Ascending aorta (tissue), 2 donors: ENCODE measurements at places on chromosomes 7 and 10.

GRCh38 chr7:26372704-26373103, 81.0 kb downstream of the SNX10 start:
- DNase-seq = no peak
- H3K36me3 ChIP-seq = no peaks in the 10 kb centered on the region
- no peak overlapping the region for H3K4me3 ChIP-seq
- H3K27me3 ChIP-seq = peaks cover 20% of the 10 kb centered on the region
- H3K4me1 ChIP-seq = no peaks in the 10 kb centered on the region
- no peak overlapping the region for H3K27ac ChIP-seq

DNA sequence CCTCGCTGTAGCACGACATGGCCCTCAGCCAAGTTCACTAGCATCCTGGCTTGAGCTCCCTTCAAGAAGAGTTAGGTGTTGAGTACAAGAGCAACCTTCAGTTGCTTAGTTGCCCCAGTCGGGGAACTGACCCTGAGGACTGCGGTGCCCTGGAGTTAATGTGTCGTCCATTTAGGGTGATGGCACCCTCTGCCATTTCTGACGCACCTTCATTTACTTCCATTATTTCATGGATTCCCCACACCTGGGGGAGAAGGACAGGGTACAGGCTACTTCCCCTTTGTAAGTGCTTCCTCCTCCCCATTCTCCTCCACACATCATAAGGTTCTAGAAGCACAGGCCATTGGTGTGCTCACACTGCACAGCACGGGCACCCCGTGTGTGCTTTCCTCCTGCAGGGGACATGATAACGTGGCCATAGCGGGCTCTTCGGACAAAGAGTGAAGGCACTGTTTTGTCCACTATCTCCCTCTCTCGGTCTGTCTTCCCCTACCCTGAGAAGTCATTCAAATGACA, 1.8 kb downstream of the ALOX5 start:
- peaks cover 13% of the 10 kb centered on the region for H3K4me1 ChIP-seq
- no peak for DNase-seq
- H3K36me3 ChIP-seq = no peaks in the 10 kb centered on the region
- no peaks in the 10 kb centered on the region for H3K27me3 ChIP-seq

DNA sequence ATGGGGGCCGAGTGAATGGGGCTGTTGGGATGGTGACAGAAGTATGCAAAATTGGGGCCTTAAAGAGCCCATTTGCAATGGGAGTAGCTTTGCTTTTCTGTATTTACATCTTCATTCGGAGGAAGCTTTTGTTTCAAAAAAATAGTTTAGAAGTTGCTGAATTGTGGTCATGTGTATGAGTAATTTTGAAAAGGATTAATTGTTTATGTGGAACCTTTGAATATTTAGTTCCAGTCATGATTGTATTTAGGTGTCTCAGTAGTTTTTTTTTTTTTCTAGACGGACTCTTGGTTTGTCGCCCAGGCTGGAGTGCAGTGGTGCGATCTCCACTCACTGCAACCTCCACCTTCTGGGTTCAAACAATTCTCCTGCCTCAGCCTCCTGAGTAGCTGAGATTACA, 37.2 kb downstream of the RBM33 start:
- peaks cover 33% of the 10 kb centered on the region for H3K36me3 ChIP-seq
- no peaks in the 10 kb centered on the region for H3K4me1 ChIP-seq
- H3K4me3 ChIP-seq = no peak overlapping the region
- H3K27me3 ChIP-seq = no peaks in the 10 kb centered on the region
- H3K27ac ChIP-seq = no peak overlapping the region

- no peaks in the 10 kb centered on the region for H3K36me3 ChIP-seq
- H3K27ac ChIP-seq = no peak overlapping the region
- H3K27me3 ChIP-seq = no peaks in the 10 kb centered on the region
- DNase-seq = no peak
- no peak overlapping the region for H3K4me3 ChIP-seq
Measured at GRCh38 chr10:120014031-120014430, 121.5 kb downstream of the SEC23IP start.

DNA sequence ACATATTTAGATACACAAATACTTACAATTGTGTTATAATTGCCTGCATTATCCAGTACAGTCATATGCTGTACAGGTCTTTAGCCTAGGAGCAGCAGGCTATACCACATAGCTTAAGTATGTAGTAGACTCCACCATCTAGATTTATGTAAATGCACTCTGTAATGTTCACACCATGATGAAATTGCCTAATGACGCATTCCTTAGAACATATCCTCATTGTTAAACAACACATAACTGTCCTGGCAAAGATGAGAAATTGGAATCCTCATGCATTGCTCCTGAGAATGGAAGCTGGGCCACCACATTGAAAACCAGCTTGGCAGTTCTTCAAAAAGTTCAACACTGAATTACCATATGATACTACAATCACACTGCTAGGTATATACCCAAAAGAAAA, 1002.8 kb upstream of the CELF2 start:
- DNase-seq = no peak
- no peak overlapping the region for H3K27ac ChIP-seq
- H3K4me3 ChIP-seq = no peak overlapping the region

GRCh38 chr7:123711832-123712293, 36.9 kb downstream of the WASL start:
- no peak overlapping the region for H3K4me3 ChIP-seq
- H3K27me3 ChIP-seq = no peaks in the 10 kb centered on the region
- peaks cover 21% of the 10 kb centered on the region for H3K4me1 ChIP-seq
- no peak for DNase-seq
- no peak overlapping the region for H3K27ac ChIP-seq

DNA sequence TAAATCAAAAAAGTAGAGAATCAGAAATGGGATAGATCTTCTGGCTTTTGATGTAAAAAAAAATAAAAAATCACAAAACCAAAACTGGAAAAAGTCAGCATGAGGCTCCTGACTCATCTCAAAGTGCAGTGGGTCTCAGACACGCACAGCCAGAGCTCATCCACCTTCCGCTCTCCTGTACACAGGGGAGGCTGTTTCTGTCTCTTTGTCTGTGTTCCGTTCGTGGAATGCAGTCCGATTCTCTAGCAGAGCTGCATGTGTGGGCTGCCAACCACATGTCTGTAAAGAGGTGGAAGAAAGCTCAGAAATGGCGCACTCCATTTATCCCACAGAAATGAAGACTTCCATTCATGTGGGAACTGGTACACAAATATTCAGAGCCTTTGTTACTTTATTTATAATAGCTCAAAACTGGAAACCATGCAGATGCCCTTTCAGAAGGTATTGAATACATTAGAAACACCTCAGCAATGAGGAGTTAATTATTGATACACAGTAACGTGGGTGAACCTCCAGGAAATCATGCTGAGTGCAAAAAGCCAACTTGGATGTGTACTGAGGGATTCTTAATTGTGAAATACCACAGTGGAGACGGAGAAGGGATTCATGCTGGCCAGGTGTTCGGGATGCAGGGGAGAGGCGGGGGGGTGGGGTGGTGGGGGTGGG, 123.3 kb downstream of the TRRAP start:
- H3K27ac ChIP-seq = no peak overlapping the region
- peaks cover 58% of the 10 kb centered on the region for H3K36me3 ChIP-seq
- no peaks in the 10 kb centered on the region for H3K4me1 ChIP-seq
- H3K4me3 ChIP-seq = no peak overlapping the region
- no peaks in the 10 kb centered on the region for H3K27me3 ChIP-seq

- no peak overlapping the region for H3K4me3 ChIP-seq
- peak; percentile 58 for DNase-seq
- H3K27ac ChIP-seq = no peak overlapping the region
- no peaks in the 10 kb centered on the region for H3K4me1 ChIP-seq
Measured at GRCh38 chr10:79025199-79025832, 43.5 kb upstream of the ZMIZ1 start.
